ENCODE measurements at places on chromosomes 1 and 21.

DNA sequence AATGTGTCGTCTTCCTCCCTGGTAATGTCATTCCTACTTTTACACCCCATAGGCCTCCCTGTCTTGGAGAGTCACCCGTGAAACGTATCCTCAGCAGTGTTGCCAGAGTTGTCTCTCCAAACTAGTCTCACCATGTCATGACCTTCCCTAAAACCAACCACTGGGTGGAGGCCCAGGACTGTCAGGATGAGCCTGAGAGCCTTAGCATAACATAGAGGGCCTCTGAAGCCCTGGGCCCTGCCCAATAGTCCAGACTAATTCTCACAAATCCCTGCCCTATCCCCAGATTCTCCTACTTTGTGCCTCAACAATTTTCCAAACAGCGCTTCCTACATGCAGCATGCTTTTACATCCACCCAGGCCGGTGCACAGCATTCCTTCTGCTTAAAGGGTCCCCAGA, 29.3 kb upstream of the HSD3B1 start:
- no peak for DNase-seq

DNA sequence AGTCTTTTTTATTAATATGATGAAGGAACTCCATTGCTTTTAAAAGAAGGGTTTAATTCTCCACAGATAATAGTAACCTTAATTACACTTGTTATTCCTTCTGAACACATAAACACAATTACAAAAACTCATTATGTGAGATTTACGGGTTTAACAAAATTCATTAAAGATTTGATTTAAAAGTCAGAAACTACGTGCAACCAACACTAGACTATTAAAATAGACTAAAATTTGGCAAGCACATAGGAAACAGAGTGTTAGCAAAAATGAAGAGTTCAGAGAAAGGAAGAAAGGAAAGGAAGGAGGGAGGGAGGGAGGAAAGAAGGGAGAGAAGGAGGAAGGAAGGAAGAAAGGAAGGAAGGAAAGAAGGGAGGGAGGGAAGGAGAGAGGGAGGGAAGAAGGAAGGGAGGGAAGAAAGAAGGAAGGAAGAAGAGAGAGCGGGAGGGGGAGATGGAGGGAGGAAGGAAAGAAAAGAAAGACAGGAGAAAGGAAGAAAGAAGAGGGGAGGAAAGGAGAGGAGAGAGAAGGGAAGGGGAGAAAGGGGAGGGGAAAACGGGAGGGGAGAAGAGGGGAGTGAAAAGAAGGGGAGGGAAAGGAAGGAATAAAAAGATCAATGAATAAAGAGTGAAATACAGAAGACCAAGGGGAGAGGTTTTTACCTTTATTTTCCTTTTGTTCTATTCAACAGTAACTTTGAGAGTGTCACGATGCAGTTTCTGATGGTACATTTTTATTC, 123.4 kb upstream of the LYPLAL1 start:
- DNase-seq, result no peak

DNA sequence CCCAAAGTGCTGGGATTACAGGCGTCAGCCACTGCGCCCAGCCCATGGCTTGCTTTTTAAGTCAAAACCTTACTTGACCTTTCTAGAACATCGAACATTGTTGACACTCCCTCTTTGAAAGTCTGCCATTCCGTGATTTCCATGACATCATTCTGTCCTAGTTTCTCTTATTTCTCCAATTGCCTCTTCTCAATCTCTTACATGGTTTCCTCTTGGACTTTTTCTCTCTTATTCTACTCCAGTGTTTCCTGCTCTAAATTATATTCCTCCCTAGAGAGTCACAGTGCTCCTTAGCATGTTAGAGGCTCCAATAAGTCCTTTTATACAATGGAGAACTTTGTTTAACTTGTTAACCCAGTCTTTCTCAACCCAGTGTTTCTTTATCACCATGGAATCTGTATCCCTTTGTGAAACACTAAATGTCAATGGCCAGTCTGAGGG, 25.5 kb downstream of the JAM2 start:
- DNase-seq, result no peak

- no peak for DNase-seq
Measured at GRCh38 chr1:33443705-33444180, 12.8 kb upstream of the PHC2 start.

DNA sequence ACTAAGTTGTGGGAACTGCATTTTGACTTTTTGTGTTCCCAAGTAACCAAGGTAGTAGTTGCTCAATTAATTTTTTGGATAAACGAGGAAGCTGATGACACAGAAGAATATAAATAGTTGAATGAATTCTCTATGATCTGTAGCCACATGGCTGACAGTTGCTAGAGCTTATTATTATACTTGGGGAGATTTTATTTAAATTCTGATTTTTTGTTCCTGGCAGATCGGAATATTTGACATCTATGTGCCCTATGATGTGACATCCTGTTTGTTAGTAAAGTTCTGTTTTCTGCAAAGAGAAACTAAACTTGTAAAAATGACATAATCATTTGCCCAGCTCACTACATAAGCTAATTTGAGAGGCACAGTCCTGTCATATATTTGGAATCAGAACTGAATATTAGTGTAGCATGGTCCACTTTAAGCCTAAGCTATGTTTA, 9.7 kb upstream of the LYST start:
- DNase-seq, result no peak

- no peak for DNase-seq
Measured at GRCh38 chr1:100364697-100365096, 12.4 kb downstream of the CDC14A start.

DNA sequence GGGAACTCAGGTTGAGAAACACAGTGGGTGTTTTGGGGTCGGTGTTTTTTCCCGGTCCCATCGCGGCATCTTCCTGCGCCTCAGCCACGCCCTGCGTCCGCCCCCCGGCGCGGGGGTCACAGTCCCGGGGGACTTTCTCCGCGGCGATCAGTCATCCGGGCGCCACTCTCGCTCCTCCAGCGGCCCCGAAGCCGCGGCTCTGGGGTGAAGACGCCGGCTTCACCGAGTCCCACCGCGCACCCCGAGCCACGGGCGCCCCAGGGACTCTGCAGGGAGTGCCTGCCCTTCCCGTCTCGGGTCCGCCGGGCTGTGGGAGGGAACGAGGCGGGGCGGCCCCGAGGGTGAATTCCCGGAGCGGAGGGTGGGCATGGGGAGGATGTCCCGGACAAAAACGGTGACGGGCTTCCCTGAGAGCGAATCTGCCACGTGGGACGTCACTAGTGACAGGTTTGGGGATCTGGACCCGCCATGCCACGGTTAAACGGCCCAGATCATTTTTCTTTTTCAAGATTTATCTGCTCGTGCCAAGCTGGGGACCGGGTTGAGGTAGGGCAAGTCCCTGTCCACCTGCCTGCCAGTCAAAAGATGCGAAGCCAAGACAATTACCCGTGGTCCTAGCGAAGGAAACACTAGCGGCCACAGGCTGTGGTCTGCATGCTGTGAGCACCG, 717 bp upstream of the BATF3 start:
- no peak for DNase-seq

DNA sequence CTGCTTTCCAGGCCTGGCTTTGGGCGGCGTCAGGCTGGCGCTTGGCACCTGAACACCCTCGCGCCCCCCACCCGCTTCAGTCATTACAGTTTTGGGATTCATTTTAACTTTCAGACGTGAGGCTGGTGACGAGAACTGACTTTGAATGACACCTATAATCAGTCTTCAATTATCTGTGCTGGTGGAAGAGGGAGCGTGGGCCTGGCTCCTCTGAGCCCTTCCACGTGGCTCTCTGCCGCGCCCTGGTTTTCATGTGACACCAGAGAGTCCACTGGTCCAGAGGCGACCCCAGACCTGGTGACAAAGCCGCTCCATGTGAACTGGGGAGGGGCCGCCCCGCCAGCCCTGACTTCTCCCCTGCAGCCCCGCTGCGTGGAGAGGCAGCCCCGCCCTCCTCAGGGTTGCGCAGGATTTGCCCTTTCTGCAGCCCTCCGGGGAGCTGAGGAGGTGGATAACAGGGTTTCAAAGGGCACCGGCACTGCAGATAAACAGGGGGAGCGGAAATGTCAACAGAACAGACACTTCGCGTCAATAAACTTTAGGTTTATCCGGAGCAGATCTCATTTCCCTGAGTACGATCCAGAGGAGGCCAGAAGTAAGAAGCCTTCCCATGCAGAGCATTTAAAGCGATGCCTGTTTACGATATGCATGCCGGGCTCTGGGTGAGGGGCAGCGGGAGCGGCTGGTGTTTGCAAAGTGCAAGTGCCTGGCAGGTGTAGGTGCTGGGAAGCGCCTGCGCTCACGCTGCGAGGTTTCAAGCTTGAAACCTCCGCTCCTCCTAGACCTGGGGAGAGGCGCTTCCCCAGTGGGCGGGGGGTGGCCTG, 56.4 kb downstream of the AJAP1 start:
- no peak for DNase-seq

GRCh38 chr1:165426745-165427144, 18.2 kb downstream of the RXRG start:
- no peak for DNase-seq

GRCh38 chr1:91476533-91477217, 24.0 kb upstream of the CDC7 start:
- no peak for DNase-seq

GRCh38 chr1:155008015-155008941, 5.7 kb downstream of the ZBTB7B start:
- DNase-seq, result no peak

- no peak for DNase-seq
Measured at GRCh38 chr21:33560965-33561364, 18.1 kb downstream of the SON start.

- no peak for DNase-seq
Measured at GRCh38 chr1:47672622-47673021, 234.8 kb downstream of the FOXD2 start.

GRCh38 chr21:39908265-39908923, 41.2 kb downstream of the PCP4 start:
- DNase-seq, result no peak

GRCh38 chr1:59674595-59674994, 140.2 kb upstream of the HOOK1 start:
- no peak for DNase-seq

- DNase-seq, result no peak
Measured at GRCh38 chr1:227778401-227778947, 37.0 kb upstream of the PRSS38 start.
